ENCODE measurements at places on chromosomes 4 and X.

- no peak for DNase-seq
Observed at GRCh38 chr4:10417740-10418139, 39.5 kb downstream of the ZNF518B start.

- DNase-seq: no peak
Observed at GRCh38 chrX:121456315-121456714, 408.9 kb downstream of the GLUD2 start.

- peak; percentile 11 for DNase-seq
Observed at GRCh38 chrX:20547611-20548051, 280.9 kb upstream of the RPS6KA3 start.

GRCh38 chr4:123421227-123421936 lies 24.8 kb downstream of the SPRY1 start:
- DNase-seq: no peak

DNA sequence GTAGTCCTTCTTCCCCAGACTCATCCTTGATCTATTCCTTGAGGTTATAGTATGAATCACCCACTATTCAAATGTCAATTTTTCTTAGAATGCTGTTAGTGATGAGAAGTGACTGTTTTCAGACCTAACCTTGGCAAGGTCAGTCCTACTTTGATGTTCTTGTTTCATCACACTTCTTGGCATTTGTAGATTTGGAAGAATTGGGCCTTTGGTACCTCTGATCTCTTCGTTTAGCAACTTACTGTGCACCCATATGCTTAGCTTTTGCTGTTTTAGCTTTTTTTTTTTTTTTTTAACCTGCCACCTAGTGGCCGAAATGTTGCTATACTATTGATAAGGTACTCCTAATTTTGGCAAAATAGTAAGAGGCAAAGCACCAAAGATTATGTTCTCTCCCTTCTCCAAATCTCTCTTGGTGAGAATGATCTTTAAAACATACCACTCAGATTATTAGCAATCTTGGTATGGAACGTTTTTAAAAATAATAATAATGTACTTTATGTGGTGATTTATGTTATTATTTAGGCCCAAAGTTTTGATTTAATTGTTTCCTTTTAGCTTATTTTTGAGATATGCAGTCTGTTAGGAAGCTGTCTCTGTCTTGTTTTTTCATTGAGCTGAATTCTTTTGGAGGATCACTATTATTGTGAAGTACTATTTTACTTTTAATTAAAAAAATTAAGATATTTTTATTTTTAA lies 16.6 kb downstream of the DCK start:
- peak; percentile 23 for DNase-seq
